ENCODE measurements at places on chromosomes 4 and X.

- no peak for DNase-seq
These were observed 128.1 kb downstream of the MID1 start for GRCh38 chrX:10492250-10492649.

GRCh38 chr4:124790471-124790870 is 77.9 kb upstream of the ANKRD50 start:
- no peak for DNase-seq

DNA sequence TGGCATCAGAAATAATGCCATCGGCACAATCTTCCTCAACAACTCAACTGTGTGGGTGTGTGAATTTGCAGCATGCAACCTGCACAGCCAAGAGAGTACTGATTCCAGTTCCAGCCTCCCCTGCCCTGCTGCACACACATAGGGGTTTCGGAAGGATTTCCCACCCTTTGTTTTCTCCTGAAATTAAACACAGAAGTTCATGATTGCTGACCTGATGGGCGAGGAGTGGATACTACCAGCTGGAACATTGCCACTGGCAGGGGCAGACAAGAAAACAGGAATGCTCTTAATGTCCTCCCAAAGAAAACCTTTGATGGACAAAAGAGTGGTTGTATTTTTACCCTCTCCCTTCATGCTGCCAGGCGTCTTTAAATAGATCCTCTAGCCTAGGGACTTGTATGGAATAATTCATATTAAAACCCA is 4.8 kb downstream of the NDP start:
- DNase-seq = no peak

GRCh38 chrX:17656035-17656418 is 81.3 kb upstream of the SCML1 start:
- no peak for DNase-seq

DNA sequence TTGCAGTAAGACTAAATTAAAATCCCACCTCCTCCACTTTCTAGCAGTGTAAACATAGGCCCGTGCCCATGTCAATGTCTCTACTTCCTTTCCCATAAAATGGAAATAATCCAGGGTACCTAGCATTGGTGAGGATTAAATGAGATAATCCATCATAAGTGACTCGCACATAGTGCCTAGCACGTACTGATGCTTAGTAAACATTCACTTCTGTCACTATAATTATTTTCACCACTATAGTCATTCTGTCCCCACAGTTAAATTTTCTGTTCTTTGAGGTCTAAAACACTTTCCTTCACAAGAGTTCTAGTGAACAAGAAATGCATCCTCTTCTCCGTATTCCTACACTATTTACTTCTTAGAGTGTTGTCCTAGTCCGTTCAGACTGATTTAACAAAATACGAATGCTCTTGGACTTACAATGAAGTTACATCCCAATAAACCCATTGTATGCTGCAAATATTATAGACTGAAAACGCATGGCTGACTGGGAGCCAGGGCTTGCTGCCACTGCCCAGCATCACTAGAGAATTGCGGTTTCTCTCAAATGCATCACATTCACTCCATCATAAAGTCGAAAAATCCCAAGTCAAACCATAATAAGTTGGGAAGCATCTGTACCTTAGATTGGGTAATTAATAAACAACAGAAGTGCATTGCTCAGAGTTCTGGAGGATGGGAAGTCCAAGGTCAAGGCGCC is 10.6 kb downstream of the ARAP2 start:
- DNase-seq = no peak

GRCh38 chr4:153684971-153685371 is 891 bp downstream of the TLR2 start:
- no peak for DNase-seq

DNA sequence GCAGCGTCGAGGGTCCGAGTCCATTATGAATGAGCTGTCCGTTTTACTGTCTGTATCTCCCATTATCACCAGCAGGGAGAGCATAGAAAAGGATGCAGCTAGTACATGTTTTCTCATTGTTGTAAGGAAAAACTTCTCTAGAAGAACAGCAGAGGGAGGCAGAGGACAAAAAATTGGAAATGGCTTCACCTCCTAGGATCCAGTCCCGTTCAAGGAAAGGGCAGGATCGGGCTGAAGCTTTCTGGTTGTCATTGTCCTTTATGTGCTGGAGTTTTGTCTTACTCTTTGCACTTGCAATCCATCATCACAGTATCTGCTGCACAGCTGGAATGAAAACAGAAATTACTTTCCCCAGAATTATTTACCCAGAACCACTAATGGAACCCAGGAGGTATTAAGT is 14.7 kb downstream of the NDP start:
- peak; percentile 21 for DNase-seq

- no peak for DNase-seq
These were observed 1082.3 kb upstream of the PABPC4L start for GRCh38 chr4:135283934-135284333.

DNA sequence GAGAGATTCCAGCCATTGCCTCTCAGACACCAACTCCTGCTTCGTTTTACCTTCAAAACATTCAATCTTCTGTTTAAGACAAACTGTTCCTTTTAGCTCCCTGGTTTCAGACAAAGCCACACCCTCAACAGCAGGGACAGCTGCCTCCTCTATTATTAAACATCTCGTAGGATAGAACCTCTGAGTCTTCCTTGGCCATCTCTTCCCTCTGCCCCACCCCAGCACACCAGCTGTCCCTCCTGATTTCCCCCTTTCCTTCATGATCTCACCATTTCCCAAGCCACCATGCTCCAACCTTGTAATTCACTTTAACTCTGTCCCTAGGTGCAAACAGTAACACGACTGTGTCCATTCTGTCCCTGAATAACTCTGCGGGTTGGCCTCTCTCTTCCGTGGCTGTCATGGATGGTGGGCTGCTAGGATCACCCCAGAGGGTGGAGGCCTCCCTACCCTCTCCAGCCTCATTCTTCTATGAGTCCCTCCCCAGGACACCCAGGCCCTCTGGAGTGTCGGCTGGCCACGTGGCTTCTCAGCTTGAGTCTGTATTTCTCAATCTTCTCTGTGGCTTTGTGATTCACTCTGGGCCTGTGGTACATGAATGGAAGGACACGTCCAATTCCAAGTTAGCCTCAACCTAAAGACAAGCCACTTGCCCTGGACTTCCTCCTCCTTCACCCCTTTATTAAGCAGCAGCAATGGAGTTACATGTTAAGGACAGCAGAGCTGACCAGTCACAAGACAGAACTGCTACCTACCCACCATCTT is 349.9 kb downstream of the FBXW7 start:
- no peak for DNase-seq

DNA sequence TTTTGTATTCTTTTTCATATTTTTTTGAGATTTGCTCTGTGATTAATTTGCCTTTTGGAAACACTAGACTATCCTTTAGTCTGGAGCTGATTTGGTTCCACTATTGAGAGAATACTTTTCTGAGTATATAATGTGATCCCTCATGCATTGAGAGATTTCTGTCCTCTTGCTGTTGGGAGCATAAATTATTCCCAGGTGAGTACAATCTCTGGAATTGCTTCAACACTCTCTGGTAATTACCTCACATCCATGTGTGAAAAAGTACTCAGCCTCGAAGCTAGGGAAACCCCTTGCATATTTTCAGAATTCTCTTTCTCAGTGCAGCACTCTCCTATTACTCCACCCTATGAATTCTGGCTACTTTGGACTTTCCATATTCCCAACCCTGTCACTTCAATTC is 550.0 kb downstream of the RAPGEF2 start:
- no peak for DNase-seq

DNA sequence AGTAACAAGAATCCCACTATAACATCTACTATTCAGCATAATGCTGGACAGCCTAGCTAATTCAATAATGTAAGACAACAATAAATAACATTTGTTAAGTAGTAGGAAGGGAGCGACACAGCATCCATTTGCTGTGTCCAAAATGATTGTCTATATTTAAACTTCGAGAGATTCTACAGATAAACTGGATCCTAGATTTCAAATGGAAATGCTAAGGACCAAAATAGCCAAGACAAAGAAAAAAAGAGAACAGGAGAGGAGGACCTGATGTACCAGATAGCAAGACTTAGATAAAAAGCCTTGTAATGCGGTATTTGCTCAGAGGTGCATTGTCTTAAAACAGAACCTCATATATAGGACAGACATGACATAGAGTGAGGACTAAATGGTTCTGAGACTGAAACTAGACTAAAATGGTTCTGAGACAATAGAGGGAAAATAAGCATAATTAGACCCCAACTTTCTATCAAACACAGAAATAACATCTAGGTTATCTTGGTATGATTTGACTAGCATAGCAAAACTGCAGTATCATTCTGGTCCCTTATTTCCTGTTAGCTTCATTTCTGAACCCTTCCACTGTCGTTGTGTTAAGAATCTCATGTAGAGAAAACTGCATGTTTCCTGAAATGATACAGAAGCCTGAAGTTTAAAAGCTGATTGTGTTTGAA is 3.8 kb downstream of the HPGDS start:
- DNase-seq = no peak

DNA sequence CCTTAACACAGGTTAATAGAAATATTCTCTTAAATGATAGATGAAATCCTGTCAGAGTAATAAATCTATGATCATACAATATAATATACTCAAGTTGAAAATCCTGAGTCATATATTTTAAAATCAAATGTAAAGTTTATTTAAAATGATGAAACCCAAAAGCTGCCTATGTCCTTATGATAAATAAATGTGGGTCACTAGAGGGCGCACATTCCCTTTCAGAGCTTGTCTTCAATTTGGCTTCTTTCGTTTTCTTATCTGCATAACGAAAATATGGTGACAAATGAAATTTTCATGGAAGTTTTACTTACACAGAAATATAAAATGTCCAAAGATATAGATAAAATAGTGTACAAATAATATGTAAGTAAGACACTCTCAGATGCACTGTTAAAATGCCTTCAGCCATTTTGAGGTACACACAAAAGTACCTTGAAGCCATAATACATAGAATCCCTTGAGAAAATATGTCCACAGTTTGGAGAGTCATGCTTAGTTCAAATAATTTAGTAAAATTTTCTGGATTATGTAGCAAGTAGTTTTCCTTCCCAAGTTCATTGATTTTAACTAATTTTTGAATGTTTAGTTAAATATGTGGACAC is 680.4 kb downstream of the DMD start:
- no peak for DNase-seq

- DNase-seq = no peak
These were observed 14.0 kb upstream of the GPKOW start for GRCh38 chrX:49137492-49137891.

DNA sequence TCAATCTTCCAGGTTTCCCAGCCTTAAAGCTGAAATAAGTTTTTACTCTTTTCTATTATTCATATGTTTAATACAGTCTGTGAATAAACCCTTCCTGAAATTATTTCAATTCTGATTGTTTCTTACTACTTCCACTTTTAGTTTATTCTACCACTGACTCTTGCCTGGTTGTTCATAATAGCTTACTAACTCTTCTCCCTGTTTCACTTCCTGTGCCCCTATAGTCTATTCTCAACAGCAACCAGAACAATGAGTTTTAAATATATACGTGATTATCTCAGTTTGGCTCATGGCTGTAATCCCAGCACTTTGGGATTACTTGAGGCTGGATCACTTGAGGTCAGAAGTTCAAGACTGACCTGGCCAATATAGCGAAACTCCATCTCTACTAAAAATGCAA is 408.0 kb upstream of the SPOCK3 start:
- DNase-seq = no peak

GRCh38 chr4:106301393-106302061 is 14.5 kb downstream of the TBCK start:
- DNase-seq = no peak

- DNase-seq = no peak
These were observed 55.0 kb upstream of the NR0B1 start for GRCh38 chrX:30364229-30364628.

DNA sequence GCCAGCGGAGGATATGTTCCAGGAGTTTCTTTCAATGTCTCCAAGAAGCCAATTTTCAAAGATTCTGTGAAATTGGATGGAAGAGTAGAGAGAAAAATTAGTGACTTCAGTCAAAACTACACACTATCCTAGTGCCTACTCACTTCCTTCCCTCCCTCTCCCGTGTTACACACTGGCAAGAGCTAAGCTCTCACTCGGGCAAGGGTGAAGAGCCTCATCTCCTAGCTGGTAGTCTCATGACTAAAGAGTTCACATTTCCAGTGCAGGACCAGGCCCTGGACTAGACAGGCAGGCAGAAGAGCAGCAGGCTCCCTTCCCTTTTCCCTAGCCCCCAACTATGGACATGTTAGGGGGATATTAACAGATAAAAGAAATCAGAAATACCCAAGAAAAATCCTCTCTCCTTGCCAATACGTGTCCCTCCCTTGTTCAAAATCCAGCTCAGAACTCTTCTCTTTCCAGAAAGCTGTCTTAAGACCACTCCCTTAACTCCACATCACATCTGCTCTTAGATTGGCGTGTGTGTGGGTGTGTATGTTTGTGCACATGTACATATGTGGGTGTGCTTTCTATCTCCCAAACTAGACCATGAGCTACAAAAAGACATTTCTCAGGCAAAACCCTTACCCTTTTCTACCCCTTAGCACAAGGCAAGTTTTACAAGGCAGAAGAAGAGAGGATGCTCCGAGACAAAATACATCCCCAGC is 29.9 kb downstream of the ZDHHC9 start:
- no peak for DNase-seq

DNA sequence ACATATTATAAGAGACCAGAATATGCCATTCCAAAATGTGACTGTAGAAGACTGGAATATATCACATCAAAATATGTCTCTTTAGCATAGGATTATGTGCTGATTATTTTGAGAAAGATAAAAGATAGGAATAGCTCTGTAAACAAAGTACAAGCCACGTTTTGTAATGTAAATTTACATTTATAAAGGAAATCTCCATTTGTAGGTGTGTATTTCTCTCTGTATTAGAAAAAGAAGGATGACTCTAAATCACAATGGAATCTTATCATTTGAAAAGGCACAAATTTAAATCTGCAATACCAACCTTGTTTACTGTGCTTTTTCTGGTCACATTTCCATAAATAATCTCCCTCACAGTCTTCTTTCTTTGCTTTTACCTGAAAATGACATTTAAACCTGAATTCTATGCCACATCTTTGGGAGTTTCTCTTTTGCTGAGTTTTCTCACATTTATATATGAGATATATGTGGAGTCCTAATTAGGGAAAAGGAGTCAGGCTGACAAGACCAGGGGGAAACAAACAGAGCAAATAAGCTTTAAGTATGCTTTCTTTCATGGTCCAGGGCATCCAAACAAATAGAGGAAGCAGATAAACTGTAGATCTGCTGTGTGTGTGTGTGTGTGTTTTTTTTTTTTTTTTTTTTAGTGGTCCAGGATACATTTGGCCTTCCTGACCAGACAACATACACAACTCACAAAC is 244.0 kb downstream of the CPXCR1 start:
- no peak for DNase-seq

DNA sequence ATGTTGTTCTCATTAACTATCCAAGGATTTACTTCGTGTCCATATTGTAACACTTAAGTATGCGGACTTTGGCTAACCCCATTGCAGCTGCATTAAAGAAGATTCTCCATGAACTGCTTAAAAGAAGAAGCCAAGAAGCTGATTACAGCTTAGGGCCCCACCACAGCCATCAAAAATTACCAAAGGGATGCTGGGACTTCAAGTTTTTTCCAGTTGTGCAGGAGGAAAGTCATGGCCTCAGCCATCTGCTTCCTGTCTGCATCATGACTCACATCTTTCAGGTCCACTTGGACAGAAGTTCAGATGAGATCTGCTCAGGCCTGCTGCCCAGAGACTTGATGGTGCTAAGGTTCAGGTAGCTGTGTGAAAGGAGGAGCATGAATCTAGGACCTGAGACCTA is 38.8 kb upstream of the CAPN6 start:
- no peak for DNase-seq

Measured in activated T-cell treated with anti-CD3 and anti-CD28 coated beads, Interleukin-2, amount 50 U/mL, for 48 hours (primary cell).